IMR-90 (cell line): ENCODE measurements at places on chromosomes 2 and 18. TPM values are rescaled to one million over a fixed set of nuclear protein-coding genes. Genes with fewer than 3 reads are reported as not detected.

The NGEF gene
- total RNA-seq = 1.1 TPM in 2 replicates

The CD207 gene
- total RNA-seq = not detected in 2 replicates

The MAL gene
- not detected in 2 replicates for total RNA-seq

The C2orf80 gene
- total RNA-seq = not detected in 2 replicates

The GALR1 gene
- not detected in 2 replicates for total RNA-seq

The RGPD3 gene
- total RNA-seq = 0.18 and 0.56 TPM in 2 replicates

GRCh38 chr18:55875371-55875901 is 287.4 kb upstream of the TCF4 start:
- DNase-seq = no peak
- H3K4me1 ChIP-seq = peaks cover 2% of the 10 kb centered on the region; the same call in 1 of the 2 replicates
- H3K36me3 ChIP-seq = no peaks in the 10 kb centered on the region
- H3K27me3 ChIP-seq = no peaks in the 10 kb centered on the region

DNA sequence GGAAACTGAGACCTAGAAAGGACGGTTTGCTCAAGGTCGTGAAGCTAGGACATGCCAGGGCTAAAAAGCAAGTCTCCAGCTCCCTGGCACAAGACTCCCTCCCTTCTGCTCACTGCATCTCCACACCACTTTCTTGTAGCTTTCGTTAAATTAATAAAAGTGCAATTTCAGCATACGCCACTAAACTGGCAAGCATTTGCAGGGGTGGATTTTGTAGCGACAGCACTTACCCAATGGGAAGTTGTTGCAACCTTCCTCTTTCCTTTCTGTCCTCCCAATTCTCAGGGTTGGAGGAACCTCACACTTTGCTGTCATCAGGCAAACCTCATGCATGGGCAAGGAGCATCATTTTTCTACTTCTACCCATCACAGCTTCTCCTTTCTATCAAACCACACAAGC is 7.4 kb upstream of the RHOB start:
- H3K4me3 ChIP-seq = no peak overlapping the region
- no peak for DNase-seq
- H3K27ac ChIP-seq = no peak overlapping the region
- no peaks in the 10 kb centered on the region for H3K36me3 ChIP-seq
- H3K4me1 ChIP-seq = peaks cover 7% of the 10 kb centered on the region

DNA sequence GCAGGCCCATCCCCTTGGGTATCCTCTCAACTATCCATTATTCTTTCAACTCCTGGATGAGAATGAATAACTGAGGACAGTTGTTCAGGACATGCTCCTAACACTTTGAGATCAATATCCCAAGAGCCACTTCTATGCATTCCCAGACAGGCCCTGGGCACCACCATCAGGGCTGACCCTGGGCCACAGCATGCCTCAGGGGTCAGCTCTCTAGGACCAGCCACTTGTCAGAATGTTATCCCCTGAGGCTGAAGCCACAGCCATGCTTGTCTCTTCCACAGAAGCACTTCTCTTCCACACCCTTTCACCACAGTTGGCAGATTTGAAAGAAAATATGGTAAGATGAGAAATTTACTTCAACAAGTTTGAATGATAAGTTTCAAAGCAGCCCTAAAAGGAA is 28.7 kb downstream of the SLC14A1 start:
- H3K36me3 ChIP-seq = no peaks in the 10 kb centered on the region
- DNase-seq = no peak
- H3K27ac ChIP-seq = no peak overlapping the region
- H3K4me3 ChIP-seq = no peak overlapping the region
- peaks cover 17% of the 10 kb centered on the region for H3K4me1 ChIP-seq

- H3K4me3 ChIP-seq = peak within 1 kb of the TSS; percentile 88
- peaks cover 4% of the 10 kb centered on the region; the same call in 1 of the 2 replicates for H3K36me3 ChIP-seq
- DNase-seq = peak; percentile 99
- H3K4me1 ChIP-seq = peaks cover 6% of the 10 kb centered on the region
- H3K27ac ChIP-seq = peak within 1 kb of the TSS; percentile 85
- no peaks in the 10 kb centered on the region for H3K27me3 ChIP-seq
Observed at GRCh38 chr2:33599175-33599942, at the start of gene FAM98A. Gene FAM98A, minus strand, starts transcription at chr2:33599299. Its CDS starts 78 bp downstream, at chr2:33599221.

DNA sequence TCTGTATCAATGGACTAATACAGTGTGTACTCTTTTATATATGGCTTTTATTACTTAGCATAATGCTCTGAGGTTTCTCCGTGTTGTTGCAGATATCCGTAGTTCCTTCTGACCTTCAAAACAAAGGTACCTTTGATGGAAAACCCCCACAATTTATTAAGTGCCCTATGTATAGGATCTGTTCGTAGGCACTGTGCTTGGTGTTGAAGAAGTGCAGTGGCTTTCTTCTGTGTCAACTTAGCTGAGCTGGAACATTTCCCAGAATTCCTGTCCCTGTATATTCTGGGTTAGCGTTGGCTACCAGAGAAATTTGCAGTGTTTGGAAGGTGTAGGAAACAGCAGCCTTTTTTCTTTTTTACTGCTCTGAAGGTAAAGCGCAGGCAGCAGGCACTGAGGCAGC is 56.3 kb upstream of the MSH2 start:
- no peaks in the 10 kb centered on the region; the same call in 1 of the 2 replicates for H3K27me3 ChIP-seq
- H3K36me3 ChIP-seq = no peaks in the 10 kb centered on the region
- H3K4me3 ChIP-seq = no peak overlapping the region

GRCh38 chr2:98505971-98506664 is 61.5 kb downstream of the INPP4A start:
- no peak overlapping the region for H3K4me3 ChIP-seq
- no peaks in the 10 kb centered on the region for H3K36me3 ChIP-seq
- H3K27me3 ChIP-seq = no peaks in the 10 kb centered on the region
- H3K4me1 ChIP-seq = peaks cover 26% of the 10 kb centered on the region

DNA sequence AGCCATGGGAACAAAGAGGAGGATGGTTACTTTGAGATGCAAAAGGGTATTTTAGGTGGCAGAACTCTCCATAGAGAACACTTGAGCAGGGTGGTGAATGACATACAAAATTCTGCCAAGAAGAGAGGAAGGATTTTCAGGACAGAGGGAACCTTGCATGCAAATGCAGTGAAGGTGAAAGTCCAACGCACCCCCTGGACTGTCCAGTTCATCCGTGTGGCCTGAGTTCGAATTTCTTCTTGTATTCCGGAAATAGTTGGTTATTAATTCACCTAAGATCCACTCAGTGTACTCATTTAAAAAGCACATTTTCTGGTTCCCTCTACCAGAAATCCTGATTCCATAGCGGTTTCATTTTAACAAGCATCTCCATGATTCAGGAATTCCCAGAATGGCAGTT is 5.5 kb downstream of the AOX1 start:
- H3K27me3 ChIP-seq = no peaks in the 10 kb centered on the region; the same call in 1 of the 2 replicates
- no peak for DNase-seq
